Ascending aorta (tissue), 2 donors: ENCODE measurements at places on chromosomes 1 and 21.

GRCh38 chr1:203478986-203479385 is 3.4 kb downstream of the PRELP start:
- peak overlapping the region; percentile 63 for H3K4me3 ChIP-seq
- H3K27ac ChIP-seq: peak overlapping the region; percentile 92
- H3K4me1 ChIP-seq: peaks cover 44% of the 10 kb centered on the region
- H3K27me3 ChIP-seq: no peaks in the 10 kb centered on the region

- DNase-seq: no peak
- H3K36me3 ChIP-seq: no peaks in the 10 kb centered on the region
- no peaks in the 10 kb centered on the region for H3K4me1 ChIP-seq
- no peak overlapping the region for H3K27ac ChIP-seq
- no peak overlapping the region for H3K4me3 ChIP-seq
These were observed 473.2 kb downstream of the DSCAM start for GRCh38 chr21:40373761-40374160.

- H3K27ac ChIP-seq: no peak overlapping the region
- DNase-seq: no peak
- H3K27me3 ChIP-seq: no peaks in the 10 kb centered on the region
- no peaks in the 10 kb centered on the region for H3K36me3 ChIP-seq
- no peaks in the 10 kb centered on the region for H3K4me1 ChIP-seq
These were observed 132.8 kb downstream of the PTPRC start for GRCh38 chr1:198771563-198772153.

DNA sequence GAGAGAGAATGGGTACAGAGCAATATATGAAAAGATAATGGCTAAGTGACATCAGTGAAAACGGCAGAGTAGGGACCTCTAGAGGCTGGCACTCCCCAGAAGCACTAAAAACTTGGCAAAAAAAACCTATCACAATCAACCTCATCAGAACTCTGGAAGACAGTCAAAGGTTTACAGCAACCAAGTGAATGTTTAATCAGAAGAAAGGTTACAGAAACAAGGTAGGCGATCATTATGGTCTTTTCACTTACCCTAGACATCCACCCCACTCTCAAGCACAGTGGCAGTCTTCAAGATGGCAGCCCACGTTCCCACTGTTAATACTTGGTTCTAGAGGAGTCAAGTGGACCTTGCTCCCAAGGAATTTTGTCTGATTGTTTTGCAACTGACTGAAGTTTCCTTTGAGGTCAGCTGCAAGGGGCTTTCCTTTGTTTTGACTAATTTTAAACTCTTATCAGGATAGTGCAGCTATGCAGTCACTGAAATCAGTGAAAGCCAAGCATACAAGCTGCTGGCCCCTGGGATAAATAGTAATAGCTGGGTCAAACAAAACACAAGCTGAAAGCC is 7.2 kb downstream of the KIFAP3 start:
- H3K4me1 ChIP-seq: no peaks in the 10 kb centered on the region
- H3K27ac ChIP-seq: no peak overlapping the region
- H3K27me3 ChIP-seq: no peaks in the 10 kb centered on the region

DNA sequence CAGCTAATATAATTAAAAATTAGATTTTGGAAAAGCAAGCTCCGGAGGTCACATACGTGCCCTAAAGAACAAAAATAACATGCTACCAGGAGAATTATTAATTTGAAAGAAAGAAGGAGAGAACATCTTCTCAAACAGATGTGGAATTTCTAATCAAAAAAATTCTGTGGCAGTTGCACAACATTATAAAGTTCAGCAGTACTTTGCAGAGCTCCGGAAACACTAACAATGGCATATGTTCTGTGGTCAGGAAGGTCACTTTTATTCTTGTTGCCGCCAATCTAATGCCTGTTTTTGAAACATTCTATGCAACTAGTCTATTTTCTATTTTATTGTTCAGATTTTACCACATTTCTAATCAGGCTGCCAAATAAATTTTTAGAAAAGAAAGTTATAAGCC is 186.8 kb downstream of the SMYD3 start:
- no peak overlapping the region for H3K27ac ChIP-seq
- H3K4me3 ChIP-seq: no peak overlapping the region
- H3K27me3 ChIP-seq: no peaks in the 10 kb centered on the region
- H3K36me3 ChIP-seq: no peaks in the 10 kb centered on the region
- DNase-seq: no peak
